ENCODE measurements at places on chromosomes 5 and 9.

DNA sequence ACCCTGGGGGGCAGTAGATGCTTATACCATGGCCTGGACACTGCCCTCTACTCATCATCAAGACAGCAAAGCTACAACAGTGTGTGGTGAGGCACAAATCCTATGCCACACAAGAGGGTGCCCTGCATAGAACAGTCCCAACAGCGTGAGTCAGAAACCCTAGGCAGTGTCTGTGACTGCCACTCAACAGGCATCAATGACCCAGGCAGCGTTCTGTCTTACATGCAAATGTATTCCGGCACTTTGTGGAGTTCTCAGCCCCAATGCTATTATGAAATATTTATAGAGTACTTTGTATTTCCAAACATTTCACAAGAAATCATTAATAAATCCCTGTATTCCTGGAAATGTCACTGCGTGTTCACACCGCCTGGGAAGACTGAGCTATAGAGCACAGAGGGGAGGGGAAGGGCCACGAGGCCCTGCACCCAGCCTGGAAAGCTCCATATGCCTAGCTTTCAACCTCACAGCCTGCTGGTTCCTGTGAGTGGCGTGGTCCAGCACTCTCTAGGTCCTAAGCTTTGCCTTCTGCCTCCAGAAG is 77.7 kb downstream of the NIPSNAP3B start:
- no peak for DNase-seq

DNA sequence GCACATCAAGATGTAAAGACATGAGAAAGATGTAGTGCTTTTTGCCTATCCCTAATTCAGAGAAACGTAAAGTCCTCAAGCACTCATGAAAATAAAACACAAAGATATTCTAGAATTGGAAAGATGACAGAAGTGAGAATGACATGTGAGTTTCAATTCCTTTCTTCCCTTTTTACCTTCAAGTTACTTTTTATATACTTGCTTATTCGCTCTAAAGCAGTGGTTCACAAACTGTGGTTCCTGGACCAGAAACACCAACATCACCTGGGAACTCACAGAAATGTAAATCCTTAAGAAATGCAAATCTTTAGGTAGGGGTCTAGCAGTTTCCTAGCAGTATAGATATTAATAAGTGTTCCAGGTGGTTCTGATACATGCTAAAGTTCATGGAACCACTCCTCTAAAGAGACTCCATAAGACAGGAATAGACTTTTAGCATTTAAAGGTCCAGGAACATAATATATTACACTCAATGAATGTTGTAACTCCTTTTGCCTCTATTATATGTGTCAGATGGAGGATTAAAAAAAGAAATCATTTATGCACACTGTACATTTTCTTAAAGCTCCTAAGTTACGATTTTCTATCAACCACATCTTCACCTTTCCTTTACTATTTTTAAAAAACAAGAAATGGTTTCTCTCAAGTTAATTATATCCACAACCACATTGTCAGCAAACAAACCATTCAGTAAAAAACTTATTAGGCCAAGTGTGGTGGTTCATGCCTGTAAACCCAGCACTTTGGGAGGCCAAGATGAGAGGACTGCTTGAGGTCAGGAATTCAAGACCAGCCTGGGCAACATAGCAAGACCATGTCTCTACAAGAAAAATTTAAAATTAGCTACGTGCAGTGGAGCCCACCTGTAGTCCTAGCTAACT is 39.9 kb downstream of the ERP44 start:
- no peak for DNase-seq

DNA sequence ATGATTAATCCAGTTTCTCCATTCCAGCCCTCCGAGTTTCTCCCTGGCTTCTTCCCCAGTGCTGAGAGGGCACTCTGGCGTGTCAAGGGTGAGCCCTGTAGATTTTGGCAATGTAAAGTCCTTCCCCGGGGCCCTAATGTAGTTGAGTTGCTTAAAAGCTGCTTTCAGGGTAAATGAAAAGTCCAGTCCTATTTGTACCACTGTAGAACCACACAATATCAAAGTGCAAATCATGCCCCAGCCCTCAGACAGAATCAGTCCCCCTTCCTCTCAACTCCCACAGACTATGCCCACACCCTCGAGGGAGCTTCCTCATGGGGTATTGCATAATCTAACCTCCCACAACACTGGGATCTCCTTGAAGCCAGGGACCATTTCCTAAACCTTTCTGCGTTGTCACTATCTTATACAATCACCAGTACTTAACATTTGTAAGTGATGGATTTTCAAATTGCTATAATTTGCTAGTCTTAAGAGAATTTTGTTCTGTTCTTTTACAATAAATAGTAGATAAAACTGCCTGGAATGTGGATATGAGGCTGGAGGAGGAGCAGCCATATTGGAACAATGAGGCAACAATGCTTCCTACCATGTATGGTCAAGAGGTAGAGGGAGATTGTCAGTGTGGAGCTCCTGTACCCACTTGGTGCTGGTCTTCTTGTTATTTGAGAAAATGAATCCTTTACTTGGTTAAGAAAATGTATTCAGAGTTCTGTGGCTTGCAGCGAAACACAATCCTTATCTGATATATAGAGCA is 34.4 kb downstream of the ZNF366 start:
- DNase-seq, result no peak

- no peak for DNase-seq
Measured at GRCh38 chr5:132017738-132018625, 6.5 kb upstream of the ACSL6 start.

- no peak for DNase-seq
Measured at GRCh38 chr9:32384002-32384363, 460 bp upstream of the ACO1 start.

- DNase-seq, result no peak
Measured at GRCh38 chr9:79977074-79977435, 405.3 kb downstream of the TLE4 start.

DNA sequence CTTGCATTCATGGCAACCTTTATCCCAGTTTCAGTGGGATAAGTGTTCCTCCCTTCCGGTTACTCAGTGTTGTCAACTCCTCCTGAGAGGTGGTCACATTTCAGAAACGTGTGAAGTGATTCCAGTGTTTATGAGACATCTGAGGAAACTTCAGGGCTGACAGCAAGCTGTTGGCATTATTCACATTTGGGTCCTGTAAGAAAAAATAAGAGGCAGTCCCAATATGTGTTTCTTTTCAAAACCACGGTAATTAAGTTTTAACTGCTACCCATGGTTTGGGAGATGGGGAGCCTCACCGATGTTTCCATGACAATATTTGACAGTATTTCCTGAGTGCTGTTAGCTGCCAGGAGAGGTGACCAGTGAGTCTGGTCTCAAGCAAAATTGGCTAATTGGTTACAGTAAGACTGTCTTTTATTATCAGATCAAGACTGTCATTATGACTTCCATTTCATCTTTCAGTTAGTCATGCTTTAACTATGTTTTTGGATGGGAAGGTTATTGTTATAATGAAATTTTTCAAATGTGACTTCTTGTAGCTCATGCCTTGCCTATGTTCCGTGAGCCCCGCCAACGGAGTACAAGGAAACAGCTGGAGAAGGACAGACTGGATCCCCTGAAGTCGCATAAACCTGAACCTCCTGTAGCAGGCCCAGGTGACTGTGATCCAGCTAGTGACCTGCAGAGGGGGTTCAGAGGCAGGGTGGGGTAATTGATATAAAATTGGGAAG is 115.3 kb downstream of the GDNF start:
- DNase-seq, result no peak

DNA sequence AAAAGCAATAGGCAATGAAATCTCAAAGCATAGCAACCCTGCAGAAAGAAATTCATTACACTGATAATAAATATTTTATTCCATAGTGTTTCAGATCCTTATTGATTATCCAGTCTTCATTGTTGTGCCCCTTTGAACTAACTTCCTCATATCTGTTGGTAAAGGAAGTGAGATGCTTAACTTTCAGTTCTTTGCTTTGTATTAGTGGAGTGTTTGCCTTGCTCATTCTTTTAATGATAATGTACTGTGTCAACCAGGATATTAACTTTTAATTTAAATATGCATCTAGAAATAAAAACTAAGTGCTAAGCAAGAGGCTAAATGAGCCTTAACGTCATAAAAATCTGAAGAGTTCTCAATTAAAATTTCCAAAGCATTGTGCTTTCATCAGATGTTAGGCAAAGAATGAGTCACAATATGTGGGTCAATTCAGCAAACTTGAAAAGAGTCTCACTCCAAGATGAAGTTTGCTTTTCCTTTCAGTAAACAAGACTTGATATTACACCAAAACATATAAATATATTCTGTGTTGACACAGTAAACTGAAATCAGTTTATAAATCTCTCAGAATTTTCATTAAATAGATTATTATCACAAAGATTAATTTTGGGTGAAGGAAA is 105.9 kb downstream of the GIN1 start:
- DNase-seq, result no peak

- no peak for DNase-seq
Measured at GRCh38 chr5:90967443-90967842, 408.8 kb downstream of the ADGRV1 start.

GRCh38 chr5:5941486-5941885 is 436.9 kb downstream of the MED10 start:
- no peak for DNase-seq

DNA sequence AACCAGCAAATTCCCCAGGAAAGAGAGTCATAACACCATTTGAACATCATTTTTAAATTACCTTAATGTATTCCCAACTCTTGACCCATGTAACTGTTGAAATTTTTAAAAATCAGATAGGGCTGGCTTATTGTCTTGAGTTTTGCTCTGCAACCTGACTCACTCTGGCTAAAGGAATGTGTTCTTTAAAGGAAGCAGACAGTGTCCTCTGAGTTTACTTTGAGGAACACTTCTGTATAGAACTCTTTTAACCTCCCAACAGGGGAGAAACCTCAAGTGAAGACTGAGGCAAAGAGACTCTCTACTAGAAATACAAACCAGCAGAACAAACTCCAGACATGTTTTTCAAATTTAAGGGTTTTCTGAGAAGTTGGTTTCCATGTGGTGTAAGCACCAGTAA is 248.9 kb downstream of the CWC27 start:
- no peak for DNase-seq

DNA sequence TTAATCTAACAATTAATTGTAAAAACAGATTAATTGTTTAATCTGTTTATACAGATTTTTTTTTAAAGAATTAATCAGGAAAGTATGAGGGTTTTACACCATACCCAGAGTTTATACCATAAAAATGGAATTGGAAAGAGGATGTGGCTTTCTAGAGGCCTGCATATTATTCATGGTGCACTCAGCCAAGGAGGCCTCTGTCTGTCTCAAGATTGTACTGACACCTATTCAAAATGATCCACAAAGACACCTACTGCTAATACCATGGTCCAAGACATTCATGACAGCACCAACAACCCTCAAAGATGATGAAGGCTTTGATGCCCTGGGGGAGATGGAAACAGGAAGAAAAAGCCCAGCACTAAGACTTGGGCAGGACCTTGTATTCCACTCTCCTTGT is 58.1 kb upstream of the MAST4 start:
- no peak for DNase-seq

DNA sequence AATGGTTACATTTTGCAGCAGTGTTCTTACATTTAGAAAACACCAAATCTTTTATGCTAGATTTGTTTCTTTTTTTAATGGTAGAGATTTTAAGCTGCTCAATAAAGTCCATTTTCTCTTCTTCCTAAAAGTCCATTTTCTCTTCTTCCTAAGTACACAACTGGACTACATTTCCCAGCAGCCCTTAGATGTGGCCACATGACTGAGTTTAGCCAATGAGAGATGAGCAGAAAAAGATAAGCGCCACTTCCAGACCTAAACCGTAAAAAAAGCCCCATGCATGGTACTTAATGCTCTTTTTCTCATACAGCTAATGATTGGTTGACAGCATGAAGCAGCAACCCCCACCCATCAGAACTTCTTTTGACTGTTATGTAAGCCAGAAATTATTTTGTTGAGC is 206.7 kb downstream of the FAM114A2 start:
- no peak for DNase-seq

DNA sequence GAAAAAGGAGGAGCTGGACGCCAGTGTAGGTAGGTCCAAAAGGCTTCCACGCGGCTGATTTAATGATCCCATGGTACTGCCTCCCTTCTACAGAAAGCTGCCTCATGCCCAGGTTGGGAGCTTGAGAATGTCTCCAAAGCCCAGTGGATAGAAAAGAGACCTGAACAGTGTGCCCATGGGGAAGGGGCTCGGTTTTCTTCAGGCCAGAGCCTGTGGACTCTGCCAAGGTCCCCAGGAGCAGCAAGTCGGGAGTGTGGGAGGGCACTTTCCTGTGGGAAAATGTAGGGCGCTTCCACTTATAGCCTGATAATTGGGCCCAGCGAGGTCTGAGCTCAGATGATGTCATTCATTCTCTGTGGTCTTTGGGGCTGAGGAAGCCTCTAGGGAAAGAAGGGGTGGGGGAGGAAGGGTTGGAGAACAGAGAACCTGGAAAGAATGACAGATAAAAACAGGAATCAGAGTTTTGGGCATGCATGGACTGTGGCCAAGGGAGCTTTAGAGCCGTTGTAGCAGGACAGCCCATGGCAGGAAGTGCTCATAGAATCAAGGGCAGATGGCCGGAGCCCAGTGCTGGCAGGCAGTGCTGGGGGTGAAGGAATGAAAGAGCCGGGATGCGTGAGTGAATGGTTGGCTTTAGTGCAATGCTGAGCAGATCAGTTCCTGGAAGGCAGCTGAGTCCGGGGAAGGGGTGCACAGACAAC is 42.5 kb upstream of the SH3PXD2B start:
- DNase-seq, result no peak

- DNase-seq, result no peak
Measured at GRCh38 chr5:2094616-2094995, 211.9 kb upstream of the IRX4 start.

DNA sequence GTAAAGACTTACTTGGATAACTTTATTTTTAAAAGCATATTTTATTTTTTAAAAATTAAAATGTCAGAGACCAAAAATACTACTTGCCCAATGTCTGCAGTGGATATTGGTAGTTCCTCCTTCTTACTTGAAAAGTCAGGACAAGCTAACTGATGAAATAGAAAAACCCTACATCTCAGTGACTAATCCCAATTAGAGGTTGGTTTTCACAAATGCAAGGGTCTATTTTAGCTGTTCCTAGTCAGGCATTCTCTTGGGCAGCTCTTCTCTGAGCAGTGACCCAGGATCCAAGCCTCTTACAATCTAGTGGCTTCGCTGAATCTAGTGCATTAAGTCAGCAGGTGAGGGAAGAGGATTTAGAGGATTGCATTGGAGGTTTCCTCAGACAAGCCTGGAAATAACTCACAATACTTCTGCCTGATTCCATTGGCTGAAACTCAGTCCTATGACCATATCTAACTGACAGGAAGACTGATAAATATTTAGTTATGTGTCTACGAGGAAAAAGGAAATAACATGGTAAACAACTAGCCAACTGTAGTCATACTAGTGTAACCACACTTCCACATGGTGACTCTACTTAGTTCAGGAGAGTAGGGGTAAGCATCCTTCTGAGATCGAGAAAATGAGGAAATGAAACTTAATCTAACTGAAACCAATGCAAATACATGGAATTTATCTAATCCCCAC is 34.2 kb upstream of the MIER3 start:
- no peak for DNase-seq

Data from activated CD8-positive, alpha-beta memory T cell treated with anti-CD3 and anti-CD28 coated beads, Interleukin-2, amount 50 U/mL, for 4 hours (primary cell).